ENCODE measurements at places on chromosomes 4 and X.

- DNase-seq = no peak
Observed at GRCh38 chrX:12770440-12770839, 20.8 kb upstream of the PRPS2 start.

- no peak for DNase-seq
Observed at GRCh38 chrX:31580726-31581125, 508.9 kb upstream of the FTHL17 start.

DNA sequence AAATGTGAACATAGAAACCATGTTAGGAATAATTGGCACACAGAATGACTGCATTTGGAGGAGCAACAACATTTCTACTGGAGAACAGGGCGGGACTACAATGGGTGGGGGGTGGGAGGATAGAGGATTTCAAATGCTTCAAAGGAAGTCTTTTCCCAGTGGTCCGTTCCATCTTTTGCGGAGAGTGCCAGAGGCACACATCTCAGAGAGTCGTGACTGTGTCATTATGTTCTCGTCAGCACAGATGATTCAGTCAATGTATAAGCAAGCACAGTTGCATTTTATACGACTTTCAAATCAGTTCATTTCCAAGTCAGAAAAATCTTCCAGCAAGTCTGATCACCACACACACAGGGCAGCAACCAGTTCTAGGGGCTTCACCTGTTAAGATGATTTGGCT is 22.7 kb upstream of the GPR50 start:
- DNase-seq = no peak

DNA sequence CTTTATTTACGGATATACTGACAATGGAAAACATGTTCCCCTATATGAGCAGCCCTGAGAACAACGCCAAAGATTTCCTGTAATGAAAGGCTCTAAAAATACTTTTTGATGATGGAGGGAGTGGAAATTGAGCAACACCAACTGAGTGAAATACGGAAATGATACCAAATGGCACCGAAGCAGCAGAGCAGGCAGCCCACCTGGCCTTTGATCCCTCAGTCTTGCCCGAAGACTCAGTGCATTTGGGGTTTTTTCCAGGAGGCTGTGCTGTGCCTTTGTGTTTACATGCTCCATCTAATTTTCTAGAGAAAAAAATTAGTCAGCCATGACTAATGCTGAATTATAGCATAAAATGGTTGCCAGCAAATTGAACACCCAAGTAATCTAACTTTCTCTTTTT is 169.9 kb upstream of the RBPJ start:
- no peak for DNase-seq

DNA sequence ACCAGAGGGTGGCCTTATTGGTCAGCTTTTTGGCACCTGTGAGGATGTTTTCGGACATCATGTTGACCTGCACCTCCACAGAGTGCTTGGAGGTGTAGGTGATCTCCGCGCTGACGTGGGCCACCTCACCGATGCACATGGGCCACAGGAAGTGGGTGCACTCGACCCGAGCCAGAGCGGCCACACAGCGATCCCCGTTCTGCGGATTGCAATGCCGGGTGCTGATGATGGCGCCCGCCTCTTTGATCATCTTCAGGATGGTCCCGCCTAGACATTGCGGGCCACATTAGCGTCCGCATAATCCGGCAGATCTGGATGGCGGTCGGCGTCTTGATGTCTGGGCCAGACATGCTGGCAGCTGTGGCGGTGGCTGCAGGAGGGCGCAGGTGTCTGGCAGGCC is 12.9 kb upstream of the N4BP2 start:
- DNase-seq = no peak

- no peak for DNase-seq
Observed at GRCh38 chr4:6992728-6993677, 50.2 kb upstream of the TADA2B start.

- DNase-seq = no peak
Observed at GRCh38 chrX:12471061-12471460, 320.2 kb upstream of the PRPS2 start.

DNA sequence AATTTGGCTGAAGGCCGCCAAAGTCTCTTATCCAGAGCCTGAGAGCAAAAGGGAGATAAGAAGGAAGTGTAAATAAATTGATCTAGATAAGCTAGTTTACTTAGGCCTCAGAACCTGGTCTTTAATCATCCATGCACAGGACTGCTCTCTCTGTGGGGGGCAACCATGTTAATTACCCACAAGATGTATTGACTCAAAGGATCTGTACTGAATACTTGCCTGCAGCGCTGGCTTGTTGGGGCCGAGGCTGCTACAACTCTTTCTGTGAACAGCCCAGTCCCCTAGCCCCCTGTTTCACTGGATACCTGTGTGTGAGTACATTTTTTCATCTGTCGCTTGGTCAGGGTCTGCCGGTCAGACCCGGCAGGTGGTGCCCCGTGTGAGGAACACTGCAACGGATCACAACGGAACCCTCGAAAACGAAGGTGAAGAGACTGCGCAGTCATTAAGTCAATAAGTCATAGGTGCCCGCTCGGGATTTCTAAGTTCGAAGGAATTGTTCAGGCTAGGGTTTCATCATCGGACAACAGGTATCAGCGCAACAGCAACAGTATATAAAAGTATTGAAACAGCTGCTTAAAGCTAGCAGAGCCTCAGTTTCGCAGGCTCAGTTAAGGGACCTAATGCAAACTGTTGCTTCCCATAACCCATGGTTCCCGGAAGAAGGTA is 8.3 kb downstream of the MAGEA11 start:
- no peak for DNase-seq

GRCh38 chrX:17355976-17356375 is 19.0 kb upstream of the NHS start:
- no peak for DNase-seq

DNA sequence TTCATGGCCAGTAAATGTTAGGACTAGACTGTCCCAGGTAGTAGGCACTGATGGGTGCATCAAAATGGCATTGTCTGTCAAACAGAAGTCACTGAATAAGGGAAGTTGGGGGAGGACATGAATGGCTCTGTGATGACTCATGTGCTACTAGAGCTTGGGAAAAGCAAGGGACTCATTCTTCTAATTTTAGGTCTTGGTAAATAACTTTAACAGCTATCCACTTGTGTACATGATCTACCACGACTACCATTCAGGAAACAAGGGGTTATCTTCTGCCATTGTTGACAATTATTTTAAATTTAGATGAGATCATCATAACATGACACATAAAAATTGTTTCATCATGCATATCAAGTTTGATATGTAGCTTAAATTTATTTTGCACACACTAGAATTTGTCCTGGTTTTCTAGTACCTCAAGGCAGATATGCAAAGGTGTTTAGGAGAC is 6.3 kb downstream of the AREG start:
- DNase-seq = no peak

DNA sequence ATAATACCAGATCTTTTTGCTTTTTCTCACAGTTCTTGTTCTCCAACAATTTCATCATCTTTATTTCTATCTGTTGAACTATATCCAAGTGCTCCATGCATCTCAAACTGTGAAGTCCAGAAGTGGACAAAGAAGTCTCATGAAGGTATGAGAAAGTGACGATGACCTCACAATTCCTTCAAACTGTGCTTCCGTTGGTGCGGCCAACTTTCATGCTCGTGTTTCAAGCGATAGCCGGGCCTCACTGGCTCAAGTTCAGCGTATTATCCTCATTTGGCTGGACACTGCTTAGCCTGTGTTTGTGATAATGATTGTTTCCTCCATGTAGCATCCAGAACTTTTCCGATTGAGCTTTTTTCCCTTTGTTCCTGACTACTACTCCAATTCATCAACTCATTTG is 143.1 kb downstream of the PALLD start:
- DNase-seq = no peak

DNA sequence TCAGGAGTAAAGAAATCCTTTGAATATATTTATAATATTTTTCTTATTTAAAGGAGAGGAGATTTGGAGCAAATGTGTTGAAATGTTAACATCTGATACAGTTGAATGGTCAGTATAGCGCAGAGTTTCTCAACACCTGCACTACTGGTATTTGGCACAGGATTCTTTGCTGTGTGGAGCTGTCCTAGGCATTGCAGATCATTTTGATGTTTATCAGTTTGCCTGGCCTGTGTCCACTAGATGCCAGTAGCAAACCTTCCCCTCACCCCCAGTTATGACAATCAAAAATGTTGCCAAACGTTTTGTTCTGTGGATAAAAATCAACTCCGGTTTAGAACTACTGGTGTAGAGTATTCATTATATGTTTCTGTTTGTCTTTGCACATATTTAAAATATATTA is 765.3 kb upstream of the SLIT2 start:
- no peak for DNase-seq

GRCh38 chr4:37715889-37716402 is 29.8 kb upstream of the RELL1 start:
- DNase-seq = peak; percentile 33

GRCh38 chrX:117610049-117610448 is 506.6 kb downstream of the KLHL13 start:
- DNase-seq = no peak

DNA sequence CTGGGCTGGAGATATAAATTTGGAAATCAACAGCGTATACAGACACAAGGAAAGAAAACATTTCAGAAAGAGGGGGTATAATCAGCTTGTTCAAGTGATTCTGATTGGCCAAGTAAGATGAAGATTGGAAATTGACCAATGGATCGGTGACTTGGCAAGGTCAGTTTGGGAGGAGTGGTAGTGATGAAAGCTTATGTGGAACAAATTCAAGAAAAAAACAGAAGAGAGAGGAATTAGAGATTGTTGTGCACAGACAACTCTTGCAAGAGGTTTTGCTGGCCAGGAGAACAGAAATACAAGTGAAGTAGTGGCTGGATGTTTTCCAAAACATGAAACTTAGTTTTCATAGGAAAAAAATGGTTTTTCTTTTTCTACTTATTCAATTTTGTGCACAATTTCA is 16.3 kb downstream of the CD38 start:
- no peak for DNase-seq

GRCh38 chrX:137563681-137564651 is 2.0 kb upstream of the ZIC3 start:
- no peak for DNase-seq

GRCh38 chrX:24148535-24149350 is 786 bp upstream of the ZFX start:
- no peak for DNase-seq

DNA sequence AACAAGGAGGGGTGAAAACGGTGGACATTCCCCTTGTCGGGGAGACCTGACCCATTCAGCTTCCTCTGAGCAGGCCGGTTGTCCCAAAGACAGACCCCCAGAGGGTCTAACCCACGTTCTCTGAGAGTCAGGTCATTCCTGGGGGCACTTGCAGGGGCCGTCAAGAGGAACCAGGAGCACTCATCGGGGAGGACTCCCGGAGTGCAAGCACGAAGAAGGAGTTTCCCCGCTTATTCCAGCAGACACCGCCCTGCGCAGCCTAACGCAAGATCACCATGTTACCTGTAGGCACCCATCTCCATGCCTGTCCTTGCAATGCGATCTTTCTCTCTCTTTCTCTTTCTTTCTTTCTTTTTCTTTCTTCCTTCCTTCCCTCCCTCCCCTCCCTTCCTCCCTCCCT is 154.2 kb downstream of the SHOX start:
- DNase-seq = no peak

- no peak for DNase-seq
Observed at GRCh38 chrX:48045410-48046311, 25.8 kb downstream of the ZNF630 start.

DNA sequence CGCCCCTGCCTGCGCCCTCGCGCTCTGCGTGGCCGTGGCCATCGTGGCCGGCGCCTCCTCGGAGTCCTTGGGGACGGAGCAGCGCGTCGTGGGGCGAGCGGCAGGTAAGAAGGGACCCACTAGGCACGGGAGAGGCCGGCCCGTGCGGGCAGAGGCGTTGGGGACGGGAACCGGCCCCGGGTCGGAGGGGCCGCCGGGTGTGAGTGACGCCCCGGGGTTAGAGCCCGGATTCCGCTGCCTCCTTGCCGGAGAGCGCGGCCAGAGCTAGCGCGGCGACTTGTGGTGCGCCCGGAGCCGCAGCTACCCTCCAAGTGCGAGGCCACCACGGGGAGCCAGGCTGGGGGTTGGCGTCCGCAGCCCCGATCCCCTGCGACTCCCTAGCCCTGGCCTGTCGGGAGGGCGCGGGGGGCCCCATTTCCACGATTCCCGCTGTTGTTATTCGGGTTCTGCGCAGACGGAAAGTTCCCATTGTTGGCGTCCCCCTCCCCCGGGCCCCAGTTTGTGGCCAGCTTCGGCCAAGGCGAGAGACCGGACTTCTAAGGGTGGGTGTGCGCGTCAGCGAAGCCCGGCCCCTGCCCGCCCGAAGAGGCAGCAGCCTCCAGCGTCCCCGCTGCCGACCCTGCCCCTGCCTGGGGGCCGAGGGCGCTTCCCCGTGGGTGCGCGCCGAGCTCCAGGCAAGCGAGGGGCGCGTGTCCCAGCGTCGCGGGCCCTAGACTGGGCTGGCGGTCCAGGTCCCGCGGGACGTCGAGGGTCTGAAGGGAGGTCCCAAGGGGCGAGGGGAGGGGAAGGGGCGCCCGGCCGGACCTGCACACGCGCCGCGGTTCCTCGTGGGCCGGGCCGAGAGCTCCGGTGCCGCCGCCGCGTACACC is 1.1 kb downstream of the FGFR3 start:
- DNase-seq = peak; percentile 47

DNA sequence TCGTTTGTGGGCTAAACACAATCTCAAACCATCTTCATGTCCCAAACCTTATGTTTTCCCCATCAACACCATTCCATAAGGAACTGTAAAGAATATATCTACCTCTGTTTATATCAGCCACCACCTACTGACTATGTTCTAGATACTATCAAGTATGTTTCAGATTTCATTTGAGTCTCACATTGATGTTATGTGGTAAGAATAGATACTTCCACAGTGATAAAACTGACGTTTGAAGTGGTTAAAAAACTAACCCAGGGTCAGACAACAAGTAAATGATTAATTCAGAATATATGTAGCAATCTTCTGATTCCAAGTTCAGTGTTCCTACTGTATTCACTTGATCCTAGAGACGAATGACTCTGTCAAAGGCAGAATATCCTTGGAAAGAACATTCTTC is 156.8 kb upstream of the RASGEF1B start:
- DNase-seq = no peak

GRCh38 chrX:15758140-15758539 is 20.1 kb downstream of the CA5B start:
- DNase-seq = no peak

- DNase-seq = no peak
Observed at GRCh38 chrX:136750364-136750763, 30.4 kb downstream of the ARHGEF6 start.

DNA sequence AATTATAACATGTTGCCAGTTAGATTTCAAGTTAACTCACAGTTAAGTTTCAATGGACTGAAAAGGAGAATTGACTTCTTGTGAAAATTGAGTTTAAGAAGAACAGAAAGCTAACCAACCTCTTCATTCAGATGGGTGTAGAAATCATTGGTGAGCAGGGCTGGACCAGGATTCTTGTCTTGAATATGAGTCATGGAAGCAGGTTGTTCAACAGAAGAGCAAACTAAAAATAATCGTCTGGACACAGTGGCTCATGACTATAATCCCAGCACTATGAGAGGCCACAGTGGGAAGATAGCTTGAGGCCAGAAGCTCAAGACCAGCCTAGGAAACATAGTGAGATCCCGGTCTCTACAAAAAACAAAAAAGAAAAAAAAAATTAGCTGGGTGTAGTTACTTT is 98.2 kb downstream of the ARSJ start:
- DNase-seq = no peak

- no peak for DNase-seq
Observed at GRCh38 chr4:94490437-94490836, 38.7 kb downstream of the PDLIM5 start.

GRCh38 chrX:6821730-6822129 is 286.8 kb upstream of the VCX3A start:
- DNase-seq = no peak

GRCh38 chrX:37906357-37906756 is 59.0 kb upstream of the DYNLT3 start:
- no peak for DNase-seq

GRCh38 chr4:8198206-8198905 is 734 bp upstream of the SH3TC1 start:
- no peak for DNase-seq
